ENCODE measurements at places on chromosomes 5 and 9. TPM values are rescaled to one million over a fixed set of nuclear protein-coding genes. Genes with fewer than 3 reads are reported as not detected.

Gene FOXD4L5
- total RNA-seq = not detected

DNA sequence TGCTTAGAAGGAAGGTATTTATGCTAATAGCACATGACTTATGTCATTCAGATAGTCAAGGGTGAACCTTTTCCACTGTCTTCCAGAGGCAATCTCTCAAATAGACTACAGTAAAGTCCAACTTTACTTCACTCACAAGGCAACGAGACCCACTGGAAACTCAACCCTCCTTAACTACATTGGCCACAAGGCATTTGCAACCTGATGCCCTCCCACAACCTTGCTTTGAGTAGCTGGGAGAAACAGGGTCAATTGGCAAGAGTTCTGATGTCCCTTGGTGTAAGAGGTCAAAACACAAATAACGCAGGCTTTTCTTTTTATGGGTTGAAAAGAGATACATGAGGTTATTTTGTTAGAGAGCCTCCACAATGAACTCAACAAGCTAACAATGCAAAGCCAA is 6.1 kb downstream of the GAS1 start:
- peaks cover 59% of the 10 kb centered on the region for H3K27me3 ChIP-seq
- no peak for DNase-seq
- no peaks in the 10 kb centered on the region for H3K36me3 ChIP-seq
- peaks cover 2% of the 10 kb centered on the region for H3K4me1 ChIP-seq

- no peaks in the 10 kb centered on the region for H3K36me3 ChIP-seq
- no peak for DNase-seq
- H3K27ac ChIP-seq = no peak overlapping the region
- no peaks in the 10 kb centered on the region for H3K27me3 ChIP-seq
Measured at GRCh38 chr5:8329773-8330172, 460.8 kb downstream of the MTRR start.

GRCh38 chr5:143886651-143887638 is 75.0 kb downstream of the HMHB1 start:
- no peak overlapping the region for H3K27ac ChIP-seq
- H3K27me3 ChIP-seq = peaks cover 2% of the 10 kb centered on the region
- H3K36me3 ChIP-seq = no peaks in the 10 kb centered on the region
- DNase-seq = no peak
- H3K4me1 ChIP-seq = peaks cover 4% of the 10 kb centered on the region
- no peak overlapping the region for H3K4me3 ChIP-seq

DNA sequence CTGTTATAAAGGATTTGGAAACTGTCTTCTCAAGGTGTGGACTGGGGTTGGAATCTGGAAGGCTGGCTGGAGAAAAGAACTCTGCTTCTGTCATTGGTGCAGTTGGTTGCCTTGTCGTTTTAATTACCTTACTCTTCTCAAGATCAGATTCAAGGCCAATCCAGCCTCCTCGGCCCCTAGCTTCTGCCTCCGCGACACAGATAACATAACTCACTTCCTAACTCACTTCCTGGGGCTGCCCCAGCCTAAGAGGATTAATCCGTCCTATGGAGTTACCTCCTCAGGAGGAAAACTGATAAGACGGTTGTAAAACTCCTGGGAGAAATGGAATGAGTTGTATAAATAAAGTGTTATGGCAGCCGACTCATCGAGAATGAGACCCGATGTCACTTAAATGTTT is 389.1 kb upstream of the WWC1 start:
- no peak overlapping the region for H3K27ac ChIP-seq
- no peak overlapping the region for H3K4me3 ChIP-seq
- H3K36me3 ChIP-seq = no peaks in the 10 kb centered on the region
- H3K27me3 ChIP-seq = no peaks in the 10 kb centered on the region

DNA sequence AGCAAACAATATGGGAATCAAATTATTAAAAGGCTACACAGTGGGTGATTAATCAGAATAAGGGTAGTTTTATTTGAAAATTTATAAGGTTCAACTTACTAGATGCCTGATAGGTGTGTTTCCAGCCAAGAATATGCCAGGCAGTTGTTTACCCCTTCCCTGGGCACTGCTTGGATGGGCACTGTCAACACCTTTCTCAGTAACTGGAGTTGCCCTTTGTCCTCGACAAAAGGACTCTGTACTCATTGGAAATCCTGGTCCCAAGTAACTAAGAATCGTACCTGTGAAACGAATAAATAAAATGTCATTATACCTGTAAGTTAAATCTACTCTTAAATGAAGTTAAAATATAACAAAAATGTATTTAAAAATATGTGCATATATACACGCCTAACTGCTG is 15.0 kb downstream of the ANKRD34B start:
- H3K27ac ChIP-seq = no peak overlapping the region
- no peak overlapping the region for H3K4me3 ChIP-seq
- peaks cover 29% of the 10 kb centered on the region for H3K27me3 ChIP-seq
- no peaks in the 10 kb centered on the region for H3K4me1 ChIP-seq

Measured in activated CD4-positive, alpha-beta T cell treated with anti-CD3 and anti-CD28 coated beads, Interleukin-2, amount 10 ng/mL, durations not matched to agents 24 days and 14 days (primary cell).